ENCODE measurements at places on chromosomes 1 and 21.

- peak; percentile 41 for DNase-seq
Observed at GRCh38 chr1:230867903-230868735, at the start of gene C1orf198. TSS of gene C1orf198 (minus strand) at chr1:230868521. CDS start at chr1:230868512, 9 bp downstream.

DNA sequence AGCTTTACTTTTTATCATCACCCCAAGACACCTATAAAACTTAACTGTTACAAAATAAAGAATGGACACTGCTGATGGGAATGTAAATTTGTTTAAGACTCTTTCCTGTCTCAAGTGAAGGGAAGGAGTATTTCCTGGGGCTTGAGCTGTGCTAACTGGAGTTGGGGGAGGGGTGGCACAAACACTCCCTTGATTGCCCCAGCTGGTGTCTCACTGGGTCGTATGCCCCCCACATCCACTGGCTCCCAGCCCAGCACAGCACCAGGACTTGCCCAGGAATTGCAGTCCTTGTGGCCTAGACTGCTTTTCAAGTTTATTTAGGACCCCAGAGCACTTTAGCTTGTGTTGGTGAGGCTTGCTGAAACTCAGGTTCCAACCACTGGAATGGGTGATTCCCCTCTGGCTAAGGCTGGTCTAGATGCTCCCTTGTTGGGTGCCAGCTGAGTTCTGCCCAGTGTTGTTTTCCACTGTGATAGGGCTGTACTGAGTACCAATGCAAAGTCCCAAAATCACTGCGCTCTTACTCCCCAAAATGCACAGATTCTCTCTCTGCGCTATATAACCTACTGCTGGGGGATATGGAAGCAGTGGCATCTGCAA, 49.1 kb upstream of the DR1 start:
- no peak for DNase-seq

DNA sequence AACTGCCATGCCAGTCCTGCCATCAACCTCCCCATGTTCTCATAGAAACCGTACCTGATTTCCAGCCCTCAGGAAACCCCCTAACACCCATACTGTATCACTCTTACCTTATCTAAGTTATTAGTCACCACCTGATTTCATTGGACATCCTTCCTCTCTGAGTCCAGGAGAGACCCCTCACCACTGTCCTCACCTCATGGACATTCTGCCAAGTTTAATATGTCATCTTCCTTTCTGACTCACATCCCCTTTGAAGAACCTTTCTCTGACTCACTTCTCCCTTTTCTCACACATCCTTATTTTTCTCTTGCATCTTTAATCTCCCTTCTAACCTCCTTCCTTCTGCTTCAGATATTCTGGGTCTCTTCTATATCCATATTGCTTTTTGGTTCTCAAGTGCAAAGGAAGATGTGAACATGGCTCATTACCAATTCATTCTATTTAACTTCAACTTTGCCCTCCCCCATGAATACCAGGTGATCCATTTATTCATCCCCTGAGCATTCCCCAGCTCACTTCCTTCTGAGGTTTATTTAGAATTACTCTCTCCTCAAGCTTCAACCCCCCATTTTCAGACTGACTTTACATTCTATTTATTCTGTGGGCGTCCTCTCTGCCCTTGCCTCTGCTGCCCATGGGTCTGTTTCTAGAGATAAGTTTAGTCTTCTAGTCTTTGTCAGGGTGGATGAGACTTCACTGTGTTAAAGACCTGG, 206.8 kb upstream of the ESRRG start:
- no peak for DNase-seq

DNA sequence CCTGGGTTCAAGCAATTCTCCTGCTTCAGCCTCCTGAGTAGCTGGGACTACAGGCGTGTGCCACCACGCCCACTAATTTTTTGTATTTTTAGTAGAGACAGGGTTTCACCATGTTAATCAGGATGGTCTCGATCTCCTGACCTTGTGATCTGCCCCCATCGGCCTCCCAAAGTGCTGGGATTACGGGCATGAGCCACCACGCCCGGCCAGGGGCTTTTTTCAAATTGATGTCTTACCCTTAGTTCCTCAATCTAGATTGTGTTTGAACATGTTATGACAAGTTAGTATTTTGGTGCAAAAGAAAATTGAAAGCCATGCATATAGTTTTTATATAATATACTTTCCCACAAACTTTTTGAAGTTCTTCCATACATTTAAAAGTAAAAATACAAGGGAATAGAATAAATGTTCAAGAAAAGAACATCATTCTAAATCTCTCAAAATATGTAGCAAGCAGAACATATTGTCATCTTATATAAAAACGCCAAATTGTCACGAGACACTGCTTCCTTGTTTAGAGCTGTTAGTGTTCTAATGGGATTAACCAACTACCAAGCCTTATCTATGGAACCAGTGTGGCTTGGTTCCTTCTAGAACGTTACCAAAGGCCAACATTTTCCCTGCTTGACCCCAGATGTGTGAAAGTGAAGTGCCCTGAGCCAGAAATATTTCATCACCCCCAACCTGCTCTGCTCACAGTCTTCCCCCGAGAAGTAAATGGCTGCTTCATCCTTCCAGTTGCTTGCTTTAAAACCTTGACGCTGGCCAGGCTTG, 9.5 kb upstream of the PLEKHM2 start:
- DNase-seq, result no peak

DNA sequence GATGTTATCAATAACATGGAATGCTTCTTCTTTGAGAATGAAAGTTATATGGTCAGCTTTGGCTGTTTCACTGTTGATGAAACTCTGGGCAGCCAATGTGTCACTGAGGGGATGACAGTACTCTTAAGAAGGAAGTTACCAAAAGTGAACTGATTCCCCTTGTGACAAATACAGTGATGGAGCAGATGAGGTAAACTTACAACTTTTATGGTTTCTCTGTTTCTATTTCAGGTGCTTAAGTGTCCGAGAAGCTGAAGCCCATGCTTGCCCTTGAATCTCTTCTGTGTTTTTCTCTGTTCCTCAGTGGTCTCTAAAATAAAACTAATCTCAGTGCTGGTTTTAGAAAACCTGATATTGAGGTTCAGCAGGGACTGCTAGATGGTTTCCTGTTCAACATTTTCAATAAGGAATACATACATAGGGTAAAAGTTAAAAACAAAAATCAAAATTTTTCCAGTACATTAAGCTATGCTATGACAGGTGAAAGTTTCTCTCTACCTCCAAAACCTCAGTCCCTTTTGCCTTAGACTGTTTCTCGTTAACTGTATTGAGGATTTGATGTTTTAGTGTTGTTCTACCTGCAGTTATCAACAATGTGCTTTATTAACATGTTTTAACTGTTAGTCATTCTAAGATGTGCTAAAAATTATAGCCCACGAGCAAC, 454.4 kb upstream of the ADGRL4 start:
- no peak for DNase-seq

- no peak for DNase-seq
Observed at GRCh38 chr1:168977618-168978017, 128.9 kb upstream of the ATP1B1 start.

GRCh38 chr1:232423591-232423990, 206.3 kb downstream of the SIPA1L2 start:
- no peak for DNase-seq

- no peak for DNase-seq
Observed at GRCh38 chr1:182051938-182052337, 9.6 kb downstream of the ZNF648 start.

DNA sequence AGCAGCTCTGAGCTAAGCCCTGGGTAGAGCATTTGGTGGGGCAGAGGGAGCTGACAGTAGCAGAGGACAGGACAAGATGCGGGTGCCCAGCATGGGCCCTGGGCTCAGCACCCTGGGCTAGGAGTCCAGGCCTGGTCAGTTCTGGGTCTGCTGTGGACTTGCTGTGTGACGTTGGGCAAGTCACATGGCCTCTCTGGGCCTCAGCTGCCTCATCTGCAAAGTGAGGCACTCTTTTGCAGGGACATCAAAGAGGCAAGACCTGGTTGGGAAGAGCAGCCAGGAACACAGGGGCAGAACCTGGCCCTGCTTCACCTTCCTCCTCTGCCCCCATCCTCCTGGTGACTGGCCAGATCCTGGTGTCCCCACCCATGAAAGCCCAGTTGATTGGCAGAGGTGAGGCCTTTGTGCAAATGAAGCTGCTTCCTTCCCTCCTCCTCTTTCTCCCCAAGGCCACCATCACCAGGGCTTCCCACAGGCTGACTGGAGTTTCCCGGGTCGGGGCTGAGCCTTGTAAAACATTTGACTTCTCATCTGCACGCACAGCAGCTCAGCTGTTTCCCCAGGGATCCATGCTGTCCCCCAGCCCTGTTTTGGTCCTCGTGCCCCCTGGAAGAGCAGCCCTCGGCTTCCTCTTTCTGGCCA, 350.5 kb downstream of the MATN1 start:
- DNase-seq, result no peak

DNA sequence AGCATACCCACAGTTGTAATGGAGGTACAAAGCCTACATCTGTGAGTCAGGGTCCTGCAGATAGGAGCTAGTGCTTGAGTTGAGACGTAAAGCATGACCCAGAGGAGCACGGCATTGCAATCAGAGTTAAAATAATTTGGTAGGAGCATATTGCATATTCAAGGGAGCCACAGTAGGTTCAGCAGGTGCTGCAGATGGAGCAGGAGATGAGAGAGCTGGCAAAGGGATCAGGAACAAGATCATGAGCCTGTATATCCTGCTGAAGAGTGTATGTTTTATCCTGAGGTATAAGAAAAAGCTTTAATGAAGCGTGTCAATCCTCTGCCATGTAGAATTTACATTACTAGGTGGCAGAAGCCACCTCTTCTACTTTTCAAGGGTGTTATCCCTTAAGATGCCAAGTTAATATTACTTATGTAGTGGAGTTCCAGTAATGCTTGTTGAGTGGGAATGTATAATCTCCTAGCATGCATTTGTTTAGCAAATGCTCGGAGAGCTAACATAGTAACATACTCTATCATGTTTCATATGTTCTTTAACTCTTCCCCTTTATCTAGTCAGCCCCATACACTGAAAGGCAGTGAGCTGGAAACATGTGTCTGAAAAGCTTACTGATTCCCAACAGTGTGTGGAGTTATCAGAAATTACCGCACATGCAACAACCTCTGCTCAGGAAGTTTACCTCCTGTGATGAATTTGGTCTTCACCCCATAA, 300.3 kb downstream of the GRIK1 start:
- DNase-seq, result no peak

- peak; percentile 37 for DNase-seq
Observed at GRCh38 chr1:91165033-91165654, 143.3 kb upstream of the ZNF644 start.

DNA sequence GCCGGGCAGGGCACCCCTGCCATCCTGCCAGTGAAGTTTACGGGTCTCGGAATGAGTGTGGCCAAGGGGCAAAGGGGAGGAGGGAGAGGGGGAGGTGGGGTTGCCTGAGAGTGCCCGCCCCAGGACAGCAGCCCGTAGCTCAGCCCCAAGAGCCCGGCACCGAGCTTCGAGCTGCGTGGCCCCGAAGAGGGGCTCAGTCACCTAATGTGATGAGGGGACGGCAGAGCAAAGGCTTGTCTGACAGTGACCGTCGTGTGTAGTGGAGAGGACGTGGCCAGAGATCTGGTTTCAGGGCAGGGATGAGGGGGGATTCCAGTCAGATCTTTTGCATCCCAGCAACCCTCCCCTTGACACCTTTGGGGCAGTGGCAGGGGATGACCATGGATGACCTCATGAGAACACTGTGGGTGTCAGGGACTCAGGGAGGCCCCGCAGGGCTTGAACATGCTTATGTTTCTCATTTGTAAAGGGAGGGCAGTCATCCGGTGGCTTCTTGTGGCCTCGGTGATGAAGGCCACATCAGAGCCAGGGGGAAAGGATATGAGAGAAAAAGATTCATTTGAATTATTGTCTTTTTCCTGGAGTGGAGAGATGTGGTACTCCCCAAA, 1.1 kb upstream of the TRPM2 start:
- no peak for DNase-seq

- no peak for DNase-seq
Observed at GRCh38 chr1:50704126-50704525, 255.9 kb downstream of the FAF1 start.

DNA sequence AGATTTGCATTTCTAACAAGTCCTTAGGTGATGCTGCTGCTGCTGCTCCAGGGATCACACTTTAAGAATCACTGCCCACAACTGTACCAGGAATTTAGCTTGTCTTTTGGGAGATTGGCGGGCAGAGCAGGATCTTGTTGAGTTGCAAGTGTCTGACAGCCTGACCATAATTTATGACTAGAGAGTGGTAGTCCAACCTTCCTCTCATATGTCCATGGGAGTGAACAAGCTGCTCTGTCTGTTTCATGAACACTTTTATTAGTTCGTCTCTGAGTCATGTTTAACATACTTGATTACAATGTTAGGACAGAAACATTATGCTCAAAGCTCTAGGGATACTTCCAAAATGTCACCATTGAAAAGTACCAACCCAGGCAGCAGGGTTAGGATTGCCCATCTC, 169.6 kb downstream of the TGFB2 start:
- DNase-seq, result no peak

DNA sequence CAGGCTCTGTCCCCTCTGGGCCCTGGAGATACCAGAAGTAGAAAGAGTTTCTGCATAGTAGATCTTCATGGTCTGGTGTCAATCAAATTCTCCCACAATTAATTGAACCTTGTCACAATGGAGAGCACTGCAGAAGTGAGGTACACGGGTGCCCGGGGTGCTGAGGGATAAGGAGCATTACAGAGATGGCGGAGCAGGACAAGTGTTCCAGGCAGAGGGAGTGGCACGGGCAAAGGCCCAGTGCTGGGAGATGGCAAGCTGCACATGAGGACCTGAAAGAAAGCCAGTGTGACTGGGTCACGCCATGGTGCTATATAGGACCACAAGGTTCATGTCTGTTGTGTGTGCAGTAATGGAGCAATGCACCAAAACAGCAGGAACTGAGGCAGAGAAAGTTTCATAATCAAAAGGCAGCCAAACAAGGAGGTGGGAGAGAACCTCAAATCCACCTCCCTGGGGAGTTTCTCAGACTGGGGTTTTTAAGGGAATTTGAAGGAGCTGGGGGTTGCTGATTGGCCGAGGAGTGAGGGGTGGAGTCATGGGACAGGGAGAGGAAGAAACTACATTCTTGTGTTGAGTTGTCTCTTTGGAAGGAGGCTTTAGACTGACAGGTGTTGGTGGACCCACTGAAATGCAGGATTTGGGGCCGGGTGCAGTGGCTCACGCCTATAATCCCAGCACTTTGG, 27.7 kb downstream of the ACOT11 start:
- no peak for DNase-seq

DNA sequence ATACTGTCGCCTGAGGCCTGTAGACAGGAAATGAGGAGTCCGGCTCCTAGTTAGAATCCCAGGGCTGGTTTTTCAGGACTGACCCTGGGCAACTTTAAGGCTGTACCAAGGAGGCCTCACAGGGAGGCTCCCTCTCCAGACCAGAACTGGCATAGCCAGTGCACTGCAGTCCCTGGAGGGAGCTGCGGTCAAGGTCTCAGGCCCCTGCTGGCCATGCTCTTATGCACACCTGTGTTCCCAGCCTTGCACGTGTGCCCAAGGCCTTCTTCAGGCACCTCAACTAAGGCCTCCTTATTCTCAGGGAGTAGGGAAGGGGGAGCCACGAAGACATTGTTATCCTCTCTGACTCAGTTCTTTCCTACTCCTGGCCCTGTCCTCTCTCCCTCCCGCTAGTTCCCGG, 22.0 kb upstream of the IFNAR1 start:
- DNase-seq, result no peak

DNA sequence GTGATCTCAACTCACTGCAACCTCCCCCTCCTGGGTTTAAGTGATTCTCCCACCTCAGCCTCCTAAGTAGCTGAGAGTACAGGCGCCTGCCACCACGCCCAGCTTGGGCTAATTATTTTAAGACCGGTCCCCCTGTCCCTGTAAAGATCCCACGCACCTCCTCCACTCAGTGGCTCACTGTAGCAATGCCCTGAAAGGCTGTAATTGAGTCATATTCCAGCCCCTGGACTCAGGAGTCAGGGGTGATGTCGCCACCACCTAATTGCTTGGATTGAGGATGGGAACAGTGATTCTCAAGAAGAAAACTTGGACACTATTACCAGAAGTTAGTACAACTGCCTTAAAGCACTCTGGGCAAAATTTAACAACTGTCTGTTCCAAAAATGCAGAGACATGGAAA, 3.1 kb upstream of the EDARADD start:
- no peak for DNase-seq
